ENCODE measurements at places on chromosomes 5 and 9.

DNA sequence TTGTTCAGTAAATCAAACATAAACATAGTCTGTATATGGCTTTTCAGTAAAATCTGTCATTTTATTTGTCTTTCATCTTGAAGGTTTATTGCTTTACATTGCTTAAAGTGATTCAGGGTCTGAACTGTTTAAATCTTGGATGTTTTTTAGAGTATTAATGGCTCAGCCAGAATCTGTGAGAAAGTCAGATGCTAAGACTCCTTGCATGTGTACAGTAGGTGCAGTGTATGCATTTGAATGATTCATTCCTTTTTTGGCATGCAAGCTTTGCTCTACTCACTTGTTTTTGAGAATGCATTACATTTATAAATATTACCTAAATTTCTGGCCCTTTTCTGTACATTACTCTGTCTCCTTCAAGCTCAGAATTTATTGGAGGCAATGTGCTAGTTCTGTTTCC, 271.0 kb upstream of the RIOK2 start:
- DNase-seq = no peak

DNA sequence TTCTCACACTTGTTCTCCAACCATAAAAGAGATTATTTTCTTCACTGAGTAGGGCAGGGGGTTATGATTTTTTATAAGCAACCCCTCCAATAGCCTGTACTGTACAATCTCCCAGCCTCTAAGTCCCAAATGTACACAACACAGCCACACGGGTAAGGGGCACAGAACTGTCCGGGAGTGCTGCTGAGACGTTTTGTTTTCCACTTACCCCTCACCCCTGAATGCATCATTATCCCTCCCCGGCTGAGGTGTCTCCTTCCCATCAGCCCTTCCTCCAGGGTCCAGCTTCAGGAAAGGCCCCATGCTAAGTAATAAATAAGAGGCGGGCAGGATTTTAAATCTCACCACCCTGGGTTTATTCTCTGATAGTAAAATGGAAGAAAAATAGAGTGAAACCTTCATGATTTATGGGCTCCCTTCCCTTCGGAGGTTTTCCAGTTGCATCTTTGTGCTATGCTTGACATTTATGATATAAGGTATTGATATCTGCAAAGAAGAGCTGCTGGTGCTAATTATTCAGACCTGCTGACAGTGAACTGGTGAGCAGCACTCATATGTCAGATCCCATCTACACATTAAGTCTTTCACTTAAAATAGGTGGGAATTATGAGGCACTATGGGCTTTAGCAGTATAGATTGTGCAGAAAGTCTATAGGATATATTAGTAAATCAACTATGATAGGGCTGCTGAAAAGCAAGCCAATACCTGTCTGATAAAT, 67.2 kb upstream of the MEGF10 start:
- DNase-seq = no peak

DNA sequence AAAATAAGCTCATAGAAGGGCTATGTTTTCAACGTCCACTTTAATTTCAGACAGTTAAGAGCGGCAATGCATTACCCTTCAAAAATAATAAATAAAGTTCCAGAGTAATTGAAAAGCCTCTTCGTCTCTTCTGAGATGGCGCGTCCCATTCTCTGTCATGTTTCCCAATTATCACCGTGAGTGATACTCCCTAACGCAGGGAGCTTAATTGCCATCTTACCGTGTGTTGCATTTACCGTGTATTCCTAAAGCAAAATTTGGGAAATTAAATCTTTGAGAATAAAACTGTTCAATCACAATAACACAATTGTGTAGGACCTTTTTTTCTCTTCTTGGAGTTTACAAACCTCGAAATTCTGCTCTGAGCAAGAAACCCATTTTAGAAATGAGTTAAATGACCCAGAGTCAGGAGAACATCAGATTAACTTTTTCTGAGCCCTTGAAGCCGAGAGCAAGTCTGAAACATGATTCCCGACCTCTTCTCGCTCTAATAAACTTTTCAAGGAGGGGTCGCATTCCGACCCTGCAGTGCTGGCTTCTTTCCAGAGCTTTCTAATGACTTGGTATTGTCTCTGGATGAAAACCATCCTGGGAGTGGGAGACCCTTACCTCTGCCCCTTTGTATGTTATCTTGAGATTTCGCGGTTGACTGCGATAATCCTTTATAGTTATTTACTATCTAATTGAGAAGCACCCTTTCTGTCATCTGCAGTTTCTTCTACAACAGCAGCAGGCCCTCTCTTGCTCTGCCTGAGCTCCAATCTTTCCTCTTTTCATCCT, 251.5 kb downstream of the FSTL4 start:
- no peak for DNase-seq

DNA sequence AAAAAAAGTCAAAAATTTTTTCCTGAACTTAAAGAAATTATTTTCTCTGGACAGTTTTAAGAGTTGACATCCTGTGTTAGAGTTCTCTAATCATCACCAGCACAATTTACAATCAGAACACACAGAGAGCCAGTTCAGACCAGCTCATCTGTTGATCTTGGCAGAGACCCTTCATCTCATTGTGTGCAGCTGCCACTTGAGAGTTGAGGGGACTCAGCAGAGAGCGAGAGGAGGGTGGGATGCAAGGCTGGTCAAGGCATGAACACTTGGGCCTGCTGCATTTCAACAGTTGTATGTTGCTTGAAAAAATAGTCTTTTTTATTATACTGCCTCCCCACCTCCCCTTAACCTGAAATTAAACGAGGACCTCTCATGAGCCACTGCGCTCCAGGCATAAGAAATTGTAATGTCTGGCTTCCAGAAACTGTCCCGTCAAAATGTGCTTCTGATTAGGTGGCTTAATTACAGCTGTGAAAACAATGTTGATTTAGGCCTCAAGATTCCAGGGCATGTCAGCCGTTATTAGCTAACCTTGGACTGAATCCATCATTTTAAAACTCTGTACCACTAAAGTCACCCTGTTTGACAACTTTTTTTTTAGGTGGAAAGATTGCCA, 383.6 kb downstream of the CCDC171 start:
- no peak for DNase-seq

- no peak for DNase-seq
Measured at GRCh38 chr9:136098844-136099243, 3.8 kb upstream of the NACC2 start.

- DNase-seq = no peak
Measured at GRCh38 chr5:102857076-102857818, 102.1 kb downstream of the PAM start.

GRCh38 chr9:35515766-35516165, 25.9 kb downstream of the RUSC2 start:
- no peak for DNase-seq

GRCh38 chr5:65141493-65141892, 340.2 kb downstream of the ADAMTS6 start:
- DNase-seq = no peak

DNA sequence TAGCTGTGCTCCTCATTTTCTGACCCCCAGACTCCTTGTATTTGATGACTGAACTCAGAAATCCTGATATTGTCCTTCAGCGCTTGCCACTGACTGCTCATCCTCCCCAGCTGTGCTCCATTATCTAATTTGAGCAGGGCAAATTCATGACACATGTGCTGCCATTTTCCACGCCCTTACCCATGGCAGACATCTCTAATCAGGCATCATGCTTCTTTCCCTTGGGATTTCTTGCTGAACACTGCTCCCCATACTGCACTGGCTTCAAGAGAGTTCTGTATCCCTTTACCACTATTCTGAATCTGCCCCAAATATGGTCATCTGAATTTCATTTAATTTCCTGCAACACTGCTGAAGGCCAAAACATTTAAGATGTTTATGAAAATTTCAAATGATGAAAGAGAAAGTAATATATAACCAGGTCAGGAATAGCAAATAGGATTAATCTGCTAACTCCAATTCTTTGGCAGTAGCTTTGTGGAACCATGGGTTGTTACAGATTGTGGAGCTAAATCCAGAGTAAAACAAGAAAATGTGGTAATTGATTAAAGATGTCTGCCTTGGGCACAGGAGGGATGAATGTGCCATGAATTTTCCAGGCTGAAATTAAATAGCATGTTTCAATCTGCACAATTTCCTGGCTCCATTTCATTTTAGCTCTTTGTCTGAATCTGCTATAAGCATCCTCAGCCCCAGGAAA, 93.6 kb downstream of the CYFIP2 start:
- no peak for DNase-seq

DNA sequence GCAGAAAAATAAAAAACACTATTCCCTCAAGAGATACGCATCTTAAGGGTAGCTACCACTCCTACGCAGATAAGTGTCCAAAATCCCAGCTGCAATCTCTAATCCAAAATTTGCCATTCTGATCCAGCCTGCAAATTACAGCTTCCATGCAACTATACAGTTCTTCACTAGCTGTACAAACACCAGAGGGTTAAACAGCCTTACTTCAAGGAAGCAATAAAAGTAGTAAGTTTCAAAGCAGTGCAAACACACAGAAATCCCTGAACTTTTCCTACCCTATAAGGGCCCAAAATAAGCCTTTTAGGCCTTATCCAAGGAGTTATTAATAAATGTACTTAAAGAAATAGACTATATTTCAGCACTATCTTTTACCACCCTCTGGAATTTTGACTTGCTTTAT, 39.5 kb downstream of the PWWP2A start:
- DNase-seq = no peak

- no peak for DNase-seq
Measured at GRCh38 chr9:89470224-89470839, 27.6 kb downstream of the SEMA4D start.

DNA sequence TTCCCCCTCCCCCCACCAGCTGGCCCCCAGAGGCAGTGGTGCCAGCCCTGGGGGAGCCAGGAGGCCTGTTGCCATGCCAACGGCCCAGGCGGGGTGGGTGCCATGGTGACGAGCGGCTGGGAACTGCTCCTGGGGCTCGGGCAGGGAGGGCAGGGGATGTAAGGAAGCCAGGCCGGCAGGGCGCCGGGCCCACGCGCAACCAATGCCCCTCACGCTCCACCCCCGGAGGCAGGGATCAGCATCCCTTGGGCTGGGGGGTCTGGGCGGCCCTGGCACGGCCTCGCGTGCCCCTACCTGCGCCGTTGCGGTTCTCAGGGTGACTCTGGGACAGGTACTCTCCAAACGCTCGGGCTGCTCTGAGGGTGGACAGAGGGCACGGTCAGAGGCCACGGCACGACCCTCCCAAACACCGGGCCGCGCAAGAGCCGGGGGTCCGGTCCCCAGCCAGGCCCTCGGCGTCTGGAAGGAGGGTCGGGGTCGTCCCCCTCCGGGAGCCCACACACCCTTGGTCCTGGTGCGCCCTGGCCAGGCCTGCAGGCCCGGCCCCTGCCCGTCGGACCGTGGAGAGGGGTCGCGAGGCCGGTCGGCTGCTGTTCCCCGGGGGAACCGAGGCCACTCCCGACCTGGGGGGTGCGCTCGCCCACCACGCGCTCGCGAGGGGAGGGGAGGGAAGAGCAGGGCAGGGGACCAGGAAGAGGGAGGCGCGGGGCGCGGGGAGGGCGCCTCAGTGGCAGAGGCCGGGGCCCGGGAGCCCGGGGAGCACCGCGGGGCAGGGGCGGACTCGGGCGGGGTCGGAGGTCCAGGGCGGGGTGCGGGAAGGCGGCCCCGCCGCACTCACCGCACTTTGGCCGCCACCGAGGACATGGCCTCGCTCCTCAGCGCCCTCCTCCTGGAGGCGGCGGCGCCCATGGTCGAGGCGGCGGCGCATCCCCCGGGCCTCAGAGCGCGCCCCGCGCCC, 661 bp downstream of the NSMF start:
- no peak for DNase-seq

DNA sequence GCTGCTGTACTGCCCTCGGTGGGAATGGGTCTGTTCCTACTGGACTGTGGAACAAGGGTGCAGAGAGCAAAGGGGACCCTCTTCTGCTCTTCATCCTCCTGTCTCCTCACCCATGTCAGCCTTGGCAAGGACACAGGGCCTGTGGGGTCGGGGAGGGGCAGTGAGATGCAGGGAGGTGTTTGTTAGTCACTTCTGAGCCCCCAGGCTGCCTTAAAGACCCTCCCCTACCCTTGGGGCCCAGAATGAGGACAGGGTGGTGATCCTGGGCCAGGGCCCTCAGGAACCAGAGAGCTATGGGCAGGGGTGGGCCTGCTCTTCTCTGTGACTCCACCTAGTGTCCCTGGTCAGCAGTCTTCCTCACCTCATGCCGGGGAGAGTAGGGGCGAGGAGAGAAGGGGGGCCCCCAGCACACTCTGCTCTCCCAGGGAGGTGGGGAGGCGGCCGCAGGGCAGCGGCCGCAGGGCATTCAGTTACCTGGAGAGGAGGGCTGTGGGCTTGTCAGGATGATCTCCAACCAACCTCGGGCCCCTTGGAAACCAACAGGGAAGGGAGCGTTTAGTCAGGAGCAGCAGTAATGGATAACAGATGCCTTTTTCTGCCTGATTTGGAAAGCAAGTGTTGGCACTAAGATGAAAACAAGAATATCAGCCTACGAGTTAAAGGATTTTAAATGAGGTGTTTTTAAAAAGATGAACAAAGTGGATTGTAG, 62.0 kb upstream of the GARNL3 start:
- DNase-seq = no peak

GRCh38 chr5:50667023-50667652, 701 bp downstream of the PARP8 start:
- no peak for DNase-seq

DNA sequence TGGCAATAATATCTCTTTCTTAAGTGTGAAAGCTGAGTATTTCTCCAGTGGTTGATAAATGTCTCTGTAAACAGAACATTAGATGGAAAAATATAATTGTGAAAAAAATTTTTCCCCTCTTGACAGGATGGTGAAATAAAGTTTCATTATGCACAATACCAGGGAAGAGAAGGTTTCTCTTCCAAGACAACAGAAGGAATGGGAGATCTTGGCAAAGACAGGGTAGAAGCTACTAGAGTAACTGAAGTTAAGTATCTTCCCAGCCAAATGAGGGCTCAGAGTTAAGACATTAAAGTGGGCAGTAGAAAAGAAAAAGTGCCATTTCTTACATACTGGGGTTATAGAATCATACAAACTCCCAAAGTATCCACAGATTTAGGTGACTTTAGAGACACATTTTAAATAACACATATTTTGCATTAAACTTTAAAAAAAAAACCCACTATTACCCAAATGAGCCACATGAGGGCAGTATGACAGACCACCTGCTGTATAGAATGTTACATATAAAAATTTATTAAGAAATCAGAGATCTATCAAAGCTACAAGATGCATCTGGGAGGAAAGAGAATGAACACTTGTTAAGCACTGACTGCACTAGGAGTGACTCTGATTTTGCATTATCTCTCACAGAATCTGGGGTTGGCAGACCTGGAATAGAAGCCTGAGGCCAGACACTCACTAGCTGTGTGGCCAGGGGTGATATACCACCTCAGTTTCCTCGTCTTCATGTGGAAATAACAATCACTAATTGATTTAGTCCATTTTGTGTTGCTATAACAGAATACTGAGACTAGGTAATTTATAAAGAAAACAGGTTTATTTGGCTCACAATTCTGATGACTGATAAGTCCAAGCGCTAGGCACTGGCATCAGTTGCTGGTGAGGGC, 98.5 kb downstream of the ARSB start:
- no peak for DNase-seq

DNA sequence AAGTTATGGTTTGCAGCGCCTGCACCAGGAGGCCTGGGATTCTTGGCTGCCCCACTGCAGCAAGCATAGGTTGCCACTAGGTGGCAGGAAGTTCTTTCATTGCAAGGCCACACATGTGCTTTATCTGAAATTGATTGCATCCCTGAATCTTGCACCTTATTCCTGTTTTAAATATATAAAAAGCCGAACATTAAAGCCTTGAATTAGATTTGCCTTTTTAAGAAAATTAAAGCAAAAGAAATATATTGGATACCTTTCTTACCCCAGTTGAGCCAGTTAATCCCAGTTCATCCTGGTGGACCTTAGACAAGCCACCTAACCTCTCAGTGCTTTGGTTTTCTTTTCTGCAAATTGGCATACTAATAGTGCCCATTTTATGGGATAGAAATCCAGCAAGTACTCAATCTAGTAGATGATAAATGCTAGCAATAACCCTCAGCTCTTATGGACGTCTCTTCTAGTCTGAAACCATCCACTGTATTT, 6.3 kb upstream of the TRMT10B start:
- DNase-seq = peak; percentile 62

All from CD4-positive, alpha-beta T cell treated with Interleukin-2 at 100 ng/mL for 4 hours (primary cell).